ELF-1 (cell line): ENCODE measurements at places on chromosomes 2 and 18.

- DNase-seq, result no peak
Observed at GRCh38 chr18:8765783-8766463, 60.6 kb downstream of the MTCL1 start.

DNA sequence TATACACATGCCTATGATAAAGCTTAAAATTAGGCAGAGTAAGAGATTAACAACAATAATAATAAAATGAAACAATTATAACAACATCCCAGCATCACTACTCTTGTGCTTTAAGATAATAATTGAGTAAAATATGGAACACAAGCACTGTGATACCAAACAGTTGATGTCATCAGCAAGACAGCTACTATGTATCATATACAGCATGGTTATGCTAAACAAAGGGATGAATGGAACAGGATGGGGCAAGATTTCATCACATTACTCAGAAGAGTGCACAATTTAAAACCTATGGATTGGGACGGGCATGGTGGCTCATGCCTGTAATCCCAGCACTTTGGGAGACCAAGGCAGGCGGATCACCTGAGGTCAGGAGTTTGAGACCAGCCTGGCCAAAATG is 1221.0 kb downstream of the SUCLG1 start:
- DNase-seq, result no peak

DNA sequence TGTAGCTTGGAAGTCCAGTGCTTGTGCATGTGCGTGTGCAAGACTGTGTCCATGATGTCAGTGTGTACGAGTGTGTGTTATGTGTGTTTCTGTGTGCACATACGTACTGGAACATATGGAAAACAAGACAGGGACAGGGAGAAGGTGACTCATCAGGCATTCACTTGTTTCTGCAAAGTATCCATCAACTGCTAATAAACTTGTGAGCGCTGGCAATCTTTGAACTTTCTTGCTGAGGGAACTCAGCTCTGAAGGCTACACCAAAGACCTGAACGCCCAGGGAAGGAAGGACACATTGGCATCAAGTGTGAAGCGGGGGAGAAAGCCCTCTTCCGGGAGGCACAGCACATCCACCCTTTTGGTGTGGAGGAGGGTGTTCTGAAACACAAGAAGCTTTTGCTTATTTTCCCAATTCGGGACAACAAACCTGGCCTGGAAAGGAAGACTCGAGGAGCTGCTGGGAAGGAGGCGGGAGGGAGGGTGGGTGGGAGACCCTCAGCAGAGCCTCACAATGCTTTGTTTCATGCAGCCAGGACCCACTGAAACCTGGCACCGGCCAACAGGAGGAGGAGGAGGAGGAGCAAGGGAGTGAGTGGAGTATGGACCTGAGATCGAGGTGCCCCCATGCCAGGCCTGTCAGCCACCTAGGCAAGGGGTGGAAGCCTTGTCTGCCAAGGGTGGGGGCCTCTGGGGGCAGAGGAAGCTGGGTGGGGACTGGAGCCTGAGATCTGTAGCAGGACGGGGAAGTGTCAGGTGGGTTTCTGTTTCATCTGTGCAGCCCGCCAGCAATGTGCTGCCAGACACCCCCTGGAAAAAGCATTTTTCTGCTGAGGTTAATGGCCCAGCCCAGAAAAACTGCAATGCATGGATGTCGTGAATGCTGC is 26.8 kb downstream of the SMAD7 start:
- peak; percentile 23 for DNase-seq

- DNase-seq, result peak; percentile 31
Observed at GRCh38 chr2:170740660-170741059, 25.5 kb downstream of the SP5 start.

- no peak for DNase-seq
Observed at GRCh38 chr2:1856475-1856874, 112.2 kb upstream of the PXDN start.

DNA sequence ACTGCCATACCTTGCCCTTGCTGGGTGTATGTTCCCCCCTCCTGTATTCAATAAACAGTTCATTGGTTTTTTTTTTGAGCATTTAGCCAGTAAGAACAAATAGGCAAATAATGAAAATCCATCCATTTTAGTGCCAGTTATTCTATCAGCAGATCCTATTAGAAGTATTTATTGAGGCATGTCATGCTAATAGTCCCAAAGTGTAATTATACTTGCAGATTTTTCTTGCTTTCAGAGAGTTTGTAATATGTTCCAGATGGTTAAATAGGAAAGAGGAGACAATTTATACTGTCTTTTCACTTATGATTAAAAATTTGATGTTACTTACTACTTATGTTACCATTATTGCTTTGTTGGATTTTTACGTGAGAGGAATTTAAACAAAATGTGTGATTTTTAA is 127.6 kb downstream of the NCOA1 start:
- no peak for DNase-seq
